ENCODE measurements at places on chromosomes 3 and 15. TPM values are rescaled to one million over a fixed set of nuclear protein-coding genes. Genes with fewer than 3 reads are reported as not detected.

Gene GOLGA6L10
- total RNA-seq: 0.20 TPM

Gene MYRIP
- 0.20 TPM for total RNA-seq

Gene PLSCR5
- total RNA-seq: not detected

Gene NMNAT3
- 1.1 TPM for total RNA-seq

Gene GABRR3
- not detected for total RNA-seq

Gene SERPINI2
- not detected for total RNA-seq

Gene RYR3
- under 0.01 TPM for total RNA-seq

Gene PLCB2
- total RNA-seq: 0.73 TPM

Gene GYG1
- 34.2 TPM for total RNA-seq

Gene ALDH1A3
- 118 TPM for total RNA-seq

Gene ZNF662
- 2.2 TPM for total RNA-seq

Gene MST1R
- 0.37 TPM for total RNA-seq

Gene TGM4
- under 0.01 TPM for total RNA-seq

Gene SI
- total RNA-seq: not detected

Gene XCR1
- total RNA-seq: not detected

Gene PEX5L
- total RNA-seq: 0.39 TPM

Gene HYAL1
- 3.7 TPM for total RNA-seq

Gene SLC28A2
- total RNA-seq: not detected

Gene NPAP1
- total RNA-seq: not detected

Gene WDR93
- total RNA-seq: not detected

Gene ITPKA
- total RNA-seq: 1.1 TPM

Gene KCNMB3
- total RNA-seq: 1.8 TPM

Gene PLSCR4
- 11.0 TPM for total RNA-seq

Gene GABRA5
- total RNA-seq: not detected

Gene FBXL2
- total RNA-seq: 6.6 TPM

Gene RPL39L
- 28.7 TPM for total RNA-seq

Gene GRAMD1C
- 1.8 TPM for total RNA-seq

All from subcutaneous preadipocyte (primary cell).